ENCODE measurements at places on chromosomes 5 and 9.

GRCh38 chr5:37552161-37552560 is 173.0 kb downstream of the WDR70 start:
- no peak for DNase-seq

DNA sequence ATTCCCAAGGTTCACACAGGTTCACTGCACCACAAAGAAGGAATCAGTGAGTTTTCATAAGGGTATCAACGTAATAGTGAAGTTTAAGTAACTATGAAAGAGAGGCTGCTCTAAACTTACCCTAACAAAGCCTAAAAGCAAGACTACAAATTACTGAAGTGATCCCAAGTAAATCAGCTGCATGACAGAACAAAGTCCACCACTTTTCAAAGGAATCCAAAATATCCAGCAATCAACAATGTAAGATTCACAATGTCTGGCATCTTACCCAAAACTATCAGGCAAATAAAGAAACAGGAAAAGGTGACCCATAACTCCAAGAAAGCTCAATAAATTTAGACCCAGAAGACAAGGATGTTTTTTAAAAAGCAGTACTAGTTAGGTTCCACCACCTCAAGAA is 70.1 kb downstream of the GNAQ start:
- DNase-seq = no peak

GRCh38 chr5:125085797-125086505 is 339.5 kb upstream of the ZNF608 start:
- no peak for DNase-seq

- no peak for DNase-seq
Measured at GRCh38 chr5:177290816-177291596, 12.5 kb downstream of the RAB24 start.

DNA sequence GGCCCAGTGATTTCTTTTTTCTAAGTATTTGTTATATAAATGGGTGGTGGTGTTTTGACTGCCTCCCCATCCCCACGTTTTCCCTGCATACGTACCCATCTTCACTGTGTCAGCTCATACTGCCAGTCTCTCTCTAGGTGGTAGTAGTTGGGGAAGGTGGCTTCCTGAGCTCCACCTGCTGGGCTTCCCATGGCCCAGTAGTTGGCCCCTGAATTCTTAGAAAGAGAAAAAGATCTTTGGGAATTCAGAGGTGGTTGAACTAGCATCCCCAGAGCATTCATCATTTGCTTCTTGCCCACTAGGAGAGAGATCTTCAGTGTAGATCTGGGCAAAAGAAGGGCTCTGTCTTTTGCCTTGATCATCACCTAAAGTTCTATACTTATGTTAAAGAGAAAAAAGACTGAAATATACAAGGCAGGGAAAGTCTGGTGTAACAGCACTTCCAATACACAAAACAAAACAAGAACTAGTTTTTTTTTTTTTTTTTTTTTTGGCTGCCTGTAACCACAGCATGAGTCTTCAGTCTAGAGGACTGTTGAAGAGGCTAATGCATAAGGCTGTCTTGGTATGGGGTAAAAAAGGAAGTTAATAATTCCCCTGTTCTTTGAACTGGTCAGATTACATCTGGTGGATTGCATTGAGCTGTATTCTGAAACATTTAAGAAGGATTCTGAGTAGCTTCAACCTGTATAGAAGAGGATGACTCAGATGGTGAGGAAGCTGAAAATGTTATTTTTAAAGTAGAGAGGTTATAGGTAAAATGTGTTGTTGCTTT is 128.7 kb downstream of the ATG10 start:
- no peak for DNase-seq

DNA sequence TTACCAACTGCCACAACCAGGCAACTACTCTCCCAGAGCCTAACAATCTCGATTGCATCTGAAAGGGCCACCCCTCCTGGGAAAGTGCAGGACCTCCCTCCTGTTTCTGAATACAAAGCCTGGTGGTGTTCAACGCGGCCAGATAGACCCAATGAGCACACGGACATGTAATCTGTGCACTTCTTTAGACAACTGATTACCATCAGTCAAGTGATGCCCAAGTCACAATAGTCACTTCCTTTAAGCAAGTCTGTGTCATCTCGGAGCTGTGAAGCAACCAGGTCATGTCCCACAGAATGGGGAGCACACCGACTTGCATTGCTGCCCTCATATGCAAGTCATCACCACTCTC is 739 bp downstream of the C9orf72 start:
- DNase-seq = no peak

DNA sequence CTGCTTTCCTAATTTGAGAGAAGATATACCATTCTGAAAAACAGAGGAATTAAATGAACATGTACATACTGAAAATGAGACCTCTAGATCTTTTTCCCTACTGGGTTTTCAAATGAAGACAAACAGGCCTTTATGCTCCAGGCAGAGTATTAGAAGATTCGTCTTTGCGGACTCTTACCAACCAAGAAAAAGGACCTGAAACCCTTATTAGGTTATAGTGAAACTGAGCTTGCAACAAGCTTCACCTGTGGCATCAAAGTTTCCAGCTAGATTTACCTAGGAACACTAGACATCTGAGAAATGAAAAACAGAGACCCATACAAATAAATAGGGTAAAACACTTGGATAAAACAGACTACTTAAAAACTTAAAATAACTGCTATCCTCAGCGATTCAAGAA is 46.3 kb downstream of the SMIM15 start:
- no peak for DNase-seq

DNA sequence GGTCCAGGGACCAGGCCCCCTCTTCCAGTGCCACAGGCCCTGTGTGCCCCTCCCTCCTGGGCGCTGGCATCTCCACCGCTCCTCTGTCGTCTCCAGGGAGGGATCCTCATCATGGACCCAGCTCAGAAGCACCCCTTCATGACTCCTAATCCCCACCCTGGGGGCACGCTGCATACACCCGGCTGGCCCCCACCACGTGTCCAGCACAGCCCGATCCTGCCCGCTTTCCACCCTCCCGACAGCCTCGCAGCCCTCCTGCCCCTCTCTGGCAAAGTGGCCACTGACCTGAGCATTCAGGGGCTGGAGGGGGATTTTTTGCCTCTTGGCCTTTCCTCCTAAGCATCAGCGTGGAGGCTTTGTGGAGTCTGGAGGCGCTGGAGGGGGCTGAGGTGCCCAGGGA is 1.4 kb downstream of the CCDC187 start:
- DNase-seq = no peak

DNA sequence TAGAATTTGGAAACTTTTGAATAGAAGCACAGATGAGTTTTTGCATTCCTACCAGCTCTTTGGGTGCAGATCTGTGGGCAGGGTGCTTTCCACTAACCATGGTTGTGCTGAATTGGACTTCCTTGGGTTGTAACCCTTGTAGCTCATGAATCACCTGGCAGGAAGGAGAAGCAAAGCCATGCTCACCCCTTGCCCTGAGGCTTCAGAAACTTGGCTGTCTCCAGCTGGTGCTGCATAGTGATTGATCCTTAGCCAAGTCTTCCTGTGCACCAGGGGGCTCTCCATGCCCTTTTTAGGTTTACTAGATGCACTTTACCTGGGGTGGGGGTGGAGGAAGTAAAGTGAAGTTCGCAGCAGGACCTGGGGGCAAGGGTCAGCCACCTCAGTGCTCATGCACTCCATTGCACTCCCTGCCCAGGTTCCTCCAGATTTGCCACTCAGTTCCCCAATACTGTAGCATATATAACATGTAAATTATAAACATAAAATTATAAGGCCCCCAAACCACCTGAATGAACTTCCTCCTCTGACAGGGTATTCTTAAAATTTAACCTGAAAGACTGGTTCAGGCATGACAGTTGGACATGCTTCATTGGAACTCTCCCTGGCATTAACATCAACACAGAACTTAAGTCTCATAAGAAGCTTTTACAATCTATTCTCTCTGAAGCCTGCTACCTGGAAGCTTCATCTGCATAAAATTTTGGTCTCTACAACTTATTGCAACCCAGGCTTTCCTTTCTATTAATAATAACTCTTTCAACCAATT is 25.8 kb upstream of the IFNA14 start:
- DNase-seq = no peak

GRCh38 chr5:14220642-14221041 is 77.5 kb downstream of the TRIO start:
- no peak for DNase-seq

- DNase-seq = peak; percentile 17
Measured at GRCh38 chr9:136482046-136482792, 621 bp downstream of the SEC16A start.

- no peak for DNase-seq
Measured at GRCh38 chr5:138770977-138771376, 17.8 kb downstream of the CTNNA1 start.

GRCh38 chr5:11126844-11127243 is 365.8 kb upstream of the DAP start:
- no peak for DNase-seq

DNA sequence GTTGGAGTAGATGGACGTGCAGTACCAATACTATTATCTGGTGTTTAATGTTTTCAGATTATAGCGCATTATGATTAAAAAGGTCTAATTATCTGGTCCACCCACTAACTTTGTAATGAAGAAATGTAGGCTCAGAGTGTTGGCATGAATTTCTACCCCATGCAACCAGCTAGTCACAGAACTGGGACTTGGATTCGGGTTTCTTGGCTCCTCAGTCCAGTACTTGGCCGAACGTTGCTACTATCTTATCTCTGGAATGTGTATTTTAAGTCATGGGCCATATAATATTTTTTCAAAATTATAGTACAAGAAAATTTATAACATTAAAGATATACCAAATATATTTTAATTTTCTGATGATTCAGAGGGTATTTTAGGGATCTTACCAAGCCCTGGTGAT is 657.5 kb upstream of the DMAC1 start:
- DNase-seq = no peak

DNA sequence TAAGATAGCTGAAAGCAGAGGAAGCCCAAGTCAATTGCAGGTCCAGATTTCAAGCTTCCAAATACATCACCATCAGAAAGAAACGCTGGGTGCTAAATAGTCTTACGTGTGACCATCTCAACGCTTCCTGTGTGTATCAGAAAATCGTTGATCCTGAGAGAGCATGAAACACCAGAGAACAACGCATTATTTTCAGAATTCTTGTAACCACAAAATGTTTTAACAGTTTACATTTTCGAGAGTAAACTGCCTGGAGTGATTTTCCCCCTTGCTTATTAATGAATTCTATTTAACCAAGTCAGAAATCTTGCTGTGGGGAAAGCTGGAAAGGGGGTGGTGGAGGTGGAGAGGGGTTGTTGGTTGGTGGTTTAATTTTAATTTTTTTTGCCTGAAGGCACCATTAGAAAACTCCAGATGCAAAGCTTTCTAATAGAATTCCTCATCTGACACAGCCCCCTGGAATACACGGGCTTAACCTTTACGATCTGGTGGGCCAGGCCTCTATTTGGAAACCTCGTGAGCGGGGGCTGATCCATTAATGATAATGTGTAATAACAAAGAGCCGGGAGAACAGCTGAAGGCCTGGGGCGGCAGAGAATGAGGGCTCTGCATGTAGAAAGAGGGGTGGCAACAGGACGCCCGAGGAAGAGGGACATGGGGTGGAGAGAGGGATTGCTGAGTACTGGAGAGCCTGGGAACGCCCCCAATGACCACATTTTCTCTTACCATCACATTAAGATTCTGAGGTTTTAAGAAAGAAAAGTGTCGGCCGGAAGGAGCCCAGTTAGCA is 124.5 kb upstream of the NFIB start:
- no peak for DNase-seq

GRCh38 chr9:82363198-82363597 is 374.6 kb downstream of the SPATA31D1 start:
- DNase-seq = no peak

GRCh38 chr5:117701062-117701461 is 1126.4 kb upstream of the SEMA6A start:
- DNase-seq = no peak

DNA sequence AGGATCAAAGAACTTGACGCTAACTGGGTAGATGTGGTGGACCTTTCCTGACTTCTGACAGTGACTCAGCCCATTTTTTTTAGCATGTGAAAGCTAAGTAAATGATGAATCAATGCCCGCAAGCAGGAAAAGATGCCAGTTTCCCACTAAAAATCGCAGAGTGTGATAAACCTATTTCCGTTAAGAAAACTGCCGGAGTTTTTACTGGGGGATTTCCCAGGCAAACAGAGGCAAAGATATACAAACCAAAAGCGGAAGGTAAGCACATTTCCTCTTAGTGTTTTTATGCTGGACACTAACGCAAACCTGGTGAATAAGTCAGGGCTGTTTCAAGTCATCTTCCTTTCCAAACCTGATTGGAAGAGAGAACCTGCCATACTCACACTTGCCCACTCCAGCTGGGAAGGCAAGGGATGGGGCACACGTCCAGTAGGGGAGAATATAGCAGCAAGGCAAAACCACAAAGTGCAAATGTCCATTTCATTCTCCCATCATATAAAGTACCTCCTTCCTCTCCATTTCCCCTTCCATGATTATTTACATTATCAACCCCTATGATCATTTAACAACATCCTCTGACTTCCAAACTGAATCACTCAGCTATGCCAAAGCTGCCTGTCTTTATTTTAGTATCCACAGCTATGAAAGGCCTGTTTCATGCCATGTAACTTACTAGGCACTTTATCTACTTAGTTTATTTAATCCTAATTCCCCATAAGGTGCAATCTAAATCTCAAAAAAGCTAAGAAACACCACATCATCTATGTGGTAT is 349.7 kb upstream of the RFX3 start:
- peak; percentile 14 for DNase-seq

- DNase-seq = no peak
Measured at GRCh38 chr9:133754688-133755227, 16.6 kb upstream of the SARDH start.

GRCh38 chr9:7777771-7778170 is 21.8 kb downstream of the DMAC1 start:
- DNase-seq = no peak

DNA sequence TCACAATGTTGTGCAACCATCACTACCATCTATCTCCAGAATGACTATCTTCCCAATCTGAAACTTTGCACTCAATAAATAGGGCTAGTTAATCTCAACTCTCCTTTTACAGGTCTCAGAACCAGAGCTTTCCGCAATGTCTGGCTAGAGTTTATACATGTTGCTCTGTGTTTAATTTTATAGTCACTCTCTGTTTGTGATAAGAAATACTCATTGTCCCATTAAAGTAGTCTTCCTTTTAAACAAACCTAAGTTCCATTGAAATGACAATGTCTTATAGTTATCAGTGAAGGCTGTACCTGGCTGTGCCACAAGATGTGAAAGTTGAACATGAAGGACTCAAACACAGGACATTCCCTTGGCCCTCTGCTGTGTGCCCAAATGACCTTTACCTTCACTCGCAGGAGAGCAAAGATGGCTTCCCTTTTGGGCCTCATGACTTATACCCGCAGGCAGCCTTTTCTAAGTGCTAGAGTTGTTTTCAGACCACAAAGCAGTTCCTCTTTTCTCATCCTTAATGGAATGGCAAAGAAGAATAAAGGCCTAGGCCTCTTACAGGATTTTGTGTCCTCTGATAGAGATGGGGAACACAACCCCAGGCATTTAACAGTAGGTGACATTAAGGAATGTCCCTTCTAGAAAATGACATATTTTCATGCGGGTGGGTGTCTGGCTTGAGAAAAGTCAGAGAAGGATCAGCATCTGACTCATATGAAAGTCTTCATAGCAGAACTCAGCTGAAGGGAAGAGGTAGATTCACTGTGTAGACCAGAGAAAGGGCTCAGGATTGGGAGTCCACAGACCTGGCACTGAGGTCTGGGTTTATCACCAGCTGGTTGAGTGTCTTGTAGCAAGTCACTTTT is 69.6 kb upstream of the ATP10B start:
- no peak for DNase-seq
